ENCODE measurements at places on chromosomes 3 and 15.

DNA sequence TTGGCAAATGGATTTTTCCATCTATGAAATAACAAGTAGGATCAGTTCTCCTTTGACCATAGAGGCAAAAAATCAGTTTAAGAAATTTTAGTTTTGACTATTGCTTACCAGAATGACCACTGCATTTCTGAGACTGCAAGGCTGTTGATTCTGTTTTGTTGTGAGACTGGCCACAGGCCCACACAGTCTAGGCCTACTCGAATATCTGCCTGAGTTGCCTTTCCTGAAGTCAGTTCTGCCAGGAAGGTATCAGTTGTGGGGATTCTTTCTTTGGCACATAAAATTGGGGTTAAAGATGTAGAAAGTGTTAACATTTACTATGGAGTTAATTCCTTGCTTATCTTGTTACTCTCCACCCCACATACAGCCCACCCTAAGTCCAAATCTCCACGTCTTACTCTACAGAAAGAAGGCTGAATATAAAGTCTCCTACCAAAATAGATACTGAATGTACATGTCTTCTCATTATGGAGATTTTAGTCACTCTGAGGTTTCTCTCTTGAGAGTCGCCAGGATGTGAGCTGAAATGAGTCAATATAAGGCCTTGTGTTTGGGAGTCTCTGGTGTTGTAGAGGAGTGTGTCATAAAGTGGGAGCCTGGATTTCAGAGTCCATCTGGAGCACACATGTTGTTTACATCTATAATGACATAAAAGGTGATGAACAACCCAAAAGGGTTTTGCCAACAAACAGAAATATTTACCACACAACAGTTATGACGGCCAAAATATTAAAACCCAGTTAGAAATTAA lies 45.0 kb upstream of the WWTR1 start:
- no peak for DNase-seq

DNA sequence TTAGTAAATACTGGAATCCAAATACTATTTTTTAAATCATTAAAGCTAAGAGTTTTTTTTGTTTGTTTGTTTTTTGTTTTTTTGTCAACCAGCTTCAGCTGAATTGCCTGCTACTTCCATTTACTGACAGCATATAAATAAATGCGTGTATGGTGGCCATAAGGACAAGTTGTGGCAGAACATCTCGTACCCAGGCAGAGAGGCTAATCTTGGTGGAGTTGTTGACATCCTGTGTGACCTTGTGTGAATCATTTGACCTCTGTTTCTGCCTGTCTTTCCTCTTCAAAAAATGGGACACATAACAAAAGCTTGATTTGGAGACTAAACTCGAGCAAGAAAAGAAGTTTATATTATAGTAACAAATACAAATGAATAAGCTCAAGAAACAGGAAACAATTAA lies 734.2 kb downstream of the MCTP2 start:
- DNase-seq: no peak

DNA sequence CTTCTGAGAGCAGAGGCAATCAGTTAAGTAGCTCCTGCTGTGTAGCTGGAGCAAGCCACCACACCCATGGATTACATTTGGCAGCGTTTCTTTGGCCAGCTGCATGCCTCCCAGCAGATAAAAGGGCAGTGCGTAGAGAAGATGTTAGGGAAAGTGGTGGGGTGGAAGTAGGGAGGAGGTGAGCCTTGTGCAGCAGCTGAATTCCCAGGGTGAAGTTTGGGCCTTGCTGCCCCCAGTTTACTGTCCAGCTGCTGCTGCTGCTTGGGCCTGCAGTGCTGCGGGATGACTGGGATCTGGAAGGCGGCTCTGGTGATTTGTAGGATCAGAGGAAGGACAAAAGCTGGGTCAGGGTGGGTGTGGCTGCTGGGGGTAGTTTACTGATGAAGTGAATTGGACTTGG lies 318.7 kb upstream of the C2CD4B start:
- DNase-seq: no peak

DNA sequence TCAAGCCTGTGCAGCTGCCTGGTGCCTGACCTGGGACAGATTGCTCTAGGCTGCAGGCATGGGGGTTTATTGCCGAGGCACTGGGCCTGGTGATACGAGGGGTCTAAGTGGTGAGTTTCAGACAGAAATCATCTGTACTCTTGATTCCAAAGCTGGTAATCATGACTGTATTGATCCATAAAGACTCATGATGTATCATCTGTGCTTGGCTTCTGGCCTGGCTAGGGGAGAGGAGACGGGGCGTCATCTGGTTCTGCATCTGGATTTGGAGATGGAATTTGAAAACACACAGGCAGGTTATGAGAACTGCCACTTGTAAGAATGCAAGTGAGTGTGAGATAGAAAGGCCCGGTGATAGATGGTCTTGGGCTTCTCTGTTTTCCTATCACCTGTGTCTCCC lies 337.4 kb upstream of the C2CD4B start:
- DNase-seq: no peak

DNA sequence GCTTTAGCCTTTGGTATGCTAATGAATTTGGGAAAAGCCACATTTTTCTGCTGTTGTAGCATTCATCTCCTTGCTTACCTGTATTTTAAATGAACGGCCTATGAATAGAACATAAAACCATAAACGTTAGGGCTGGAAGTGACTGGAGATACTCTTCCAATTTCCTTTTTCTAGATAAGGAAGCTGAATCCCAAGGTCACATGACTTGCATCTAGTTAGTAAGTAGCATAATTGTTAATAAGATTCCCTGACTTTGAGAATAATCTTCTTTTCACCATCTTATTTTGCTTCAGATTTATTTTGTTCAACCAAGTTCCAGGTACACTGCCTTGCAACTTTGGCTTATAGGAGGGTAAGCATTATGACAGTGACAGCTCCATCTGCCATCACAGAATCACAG lies 20.7 kb upstream of the EDEM1 start:
- no peak for DNase-seq

DNA sequence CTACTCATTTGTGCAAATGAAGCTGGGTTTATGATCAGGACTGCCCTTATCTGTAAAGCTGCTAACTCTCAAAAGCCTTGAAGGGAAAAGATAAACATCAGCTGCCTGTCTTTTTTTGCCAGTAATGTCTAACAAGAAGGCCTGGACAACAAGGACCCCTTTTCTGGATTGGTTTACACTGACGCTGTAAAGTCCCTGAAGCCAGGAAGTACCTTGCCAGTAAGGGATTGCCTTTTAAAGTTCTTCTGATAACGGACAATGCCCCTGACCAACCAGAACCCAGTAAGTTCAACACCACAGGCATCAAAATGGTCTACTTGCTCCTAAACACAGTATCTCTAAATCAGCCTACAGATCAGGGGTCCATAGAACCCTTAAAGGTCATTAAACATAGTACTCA lies 178.0 kb downstream of the PCCB start:
- DNase-seq: no peak

- DNase-seq: no peak
These were observed 129.6 kb downstream of the SEMA6D start for GRCh38 chr15:47846876-47847275.

DNA sequence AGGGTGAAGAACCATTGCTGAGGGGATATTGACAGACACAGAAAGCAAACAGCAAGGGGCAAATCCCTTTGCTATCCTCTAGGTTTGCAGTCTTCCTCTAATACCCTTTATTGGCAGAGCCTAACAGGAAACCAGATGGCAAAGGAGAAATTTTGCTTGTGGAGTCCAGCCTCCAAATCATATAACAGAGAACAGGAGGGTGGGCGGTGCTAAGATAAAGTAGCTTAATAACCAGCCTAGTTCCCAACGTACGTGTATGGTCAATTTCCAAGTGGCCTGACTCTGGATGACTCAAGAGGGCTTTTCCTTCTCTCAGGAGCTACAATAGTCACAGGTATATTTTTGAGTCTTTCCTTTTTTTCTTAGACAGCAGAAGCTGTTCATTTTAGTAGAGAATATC lies 404.5 kb downstream of the PDCD6IP start:
- DNase-seq: no peak

DNA sequence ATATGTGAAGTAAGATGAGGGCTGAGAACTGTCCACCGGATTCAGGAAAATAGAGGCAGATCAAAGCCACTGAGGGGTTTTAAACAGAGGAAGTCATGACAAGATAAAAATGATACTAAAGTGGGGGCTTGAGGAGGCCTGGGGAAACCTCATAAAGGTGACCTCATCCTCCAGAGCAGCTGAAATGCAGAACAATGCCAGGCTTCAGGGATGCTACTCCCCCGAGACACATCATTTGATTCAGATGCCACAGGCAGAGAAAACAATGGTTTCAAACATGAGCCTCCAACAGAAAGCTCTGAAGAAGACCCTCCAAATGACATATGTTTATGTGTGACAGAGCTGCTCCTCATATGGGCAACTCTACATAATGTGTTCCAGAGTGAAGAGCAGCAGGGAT lies 6.4 kb downstream of the CFAP20DC start:
- DNase-seq: no peak

GRCh38 chr3:160616716-160617115 lies 51.3 kb upstream of the KPNA4 start:
- no peak for DNase-seq

DNA sequence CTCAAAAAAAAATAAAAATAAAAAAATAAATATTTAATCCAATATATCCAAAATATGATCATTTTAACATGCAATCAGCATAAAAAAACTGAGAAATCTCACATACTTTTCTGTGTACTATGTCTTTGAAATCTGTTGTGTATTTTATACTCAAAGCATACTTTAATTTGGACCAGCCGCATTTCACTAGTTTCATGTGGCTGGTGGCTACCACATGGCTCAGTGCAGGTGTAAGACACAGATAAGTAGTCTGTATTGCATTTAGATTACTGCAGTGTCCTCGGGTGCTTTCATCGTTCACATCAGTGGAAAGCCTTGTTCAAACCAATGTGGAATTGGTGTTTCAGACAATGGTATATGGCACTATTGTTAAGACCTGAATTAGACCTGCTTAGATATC lies 11.0 kb downstream of the CRTC3 start:
- no peak for DNase-seq

DNA sequence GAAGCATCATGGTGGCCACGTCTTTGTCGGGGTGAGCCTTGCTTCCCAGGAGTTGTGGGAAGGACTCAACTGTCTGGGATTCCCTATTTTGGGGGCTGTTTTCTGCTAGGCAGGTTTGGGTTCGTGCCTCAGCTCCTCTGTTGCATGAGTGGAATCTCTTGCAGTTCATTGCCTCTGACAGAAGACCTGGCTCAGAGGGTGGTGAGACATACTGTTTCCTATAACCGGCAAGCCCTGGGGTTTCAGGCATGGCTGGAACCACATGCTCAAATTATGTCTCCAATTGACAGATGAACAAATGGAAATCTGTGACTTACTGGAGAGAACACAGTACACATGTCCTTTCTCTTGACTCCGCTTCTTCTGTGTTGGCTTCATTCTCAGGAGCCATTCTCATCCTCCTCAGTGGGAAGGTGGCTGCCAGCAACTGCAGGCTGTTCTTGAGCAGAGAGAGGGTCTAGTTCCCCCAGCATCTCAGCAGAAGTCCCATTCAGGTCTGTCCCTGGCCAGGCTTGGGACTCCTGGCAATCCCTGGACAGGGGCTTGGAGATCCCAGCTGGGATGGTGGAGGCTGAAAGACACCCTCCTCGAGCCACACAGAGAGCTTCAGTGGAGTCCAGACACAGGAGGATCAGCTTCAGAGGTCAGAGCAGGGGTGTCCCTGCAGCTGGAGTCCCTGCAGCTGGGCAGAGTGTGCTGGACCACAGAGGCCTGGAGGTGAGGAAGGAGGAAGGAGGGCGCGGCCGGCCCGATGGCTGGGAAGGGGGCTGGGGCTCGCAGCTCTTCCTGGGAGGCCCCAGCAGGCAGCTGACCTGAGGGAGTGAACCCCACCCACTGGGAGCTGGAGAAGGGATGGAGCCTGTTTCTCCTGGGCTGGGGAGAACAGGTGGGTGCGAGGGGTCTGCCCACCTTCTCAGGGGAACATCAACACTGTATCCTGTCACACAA lies 97.6 kb downstream of the LSM3 start:
- DNase-seq: no peak

GRCh38 chr3:27462228-27462627 lies 22.0 kb downstream of the SLC4A7 start:
- no peak for DNase-seq

GRCh38 chr3:133487920-133488540 lies 85.5 kb upstream of the CDV3 start:
- peak; percentile 37 for DNase-seq

DNA sequence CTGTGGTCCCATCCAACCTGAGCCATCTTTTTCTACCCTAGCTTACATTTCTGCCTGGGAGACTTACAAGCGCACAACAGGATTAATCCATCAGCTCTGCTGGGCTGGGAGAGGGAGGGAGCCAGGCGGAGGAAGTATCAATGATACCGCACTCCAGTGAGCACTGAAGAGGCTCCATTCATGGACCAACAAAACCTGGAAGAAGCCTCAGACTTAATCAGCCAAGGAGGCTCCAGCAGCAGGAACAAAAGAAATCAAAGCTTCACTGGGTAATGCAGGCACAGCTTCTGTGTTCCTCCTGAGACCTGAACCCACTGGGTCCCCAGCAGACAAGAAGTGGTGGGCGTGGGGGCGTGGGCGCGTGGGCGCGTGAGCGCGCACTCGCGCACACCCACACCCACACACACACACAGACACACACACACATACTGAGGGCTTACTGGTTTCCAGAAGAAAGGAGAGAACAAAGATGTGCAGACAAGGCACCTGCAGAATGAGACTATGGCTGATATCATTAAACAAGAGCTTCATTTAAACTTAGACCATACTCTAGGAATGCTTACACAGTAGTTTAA lies 87.0 kb upstream of the BOC start:
- no peak for DNase-seq

- no peak for DNase-seq
These were observed 46.2 kb downstream of the NOX5 start for GRCh38 chr15:69060744-69061143.

GRCh38 chr3:54376939-54377578 lies 254.7 kb downstream of the CACNA2D3 start:
- DNase-seq: no peak

- DNase-seq: no peak
These were observed 61.4 kb upstream of the POLG start for GRCh38 chr15:89395996-89396395.

GRCh38 chr15:101181349-101181748 lies 70.5 kb downstream of the CHSY1 start:
- DNase-seq: no peak

- DNase-seq: peak; percentile 39
These were observed 215.5 kb upstream of the KCNMB2 start for GRCh38 chr3:178320456-178321351.

- DNase-seq: peak; percentile 42
These were observed 59.3 kb upstream of the CHMP2B start for GRCh38 chr3:87167628-87168456.

DNA sequence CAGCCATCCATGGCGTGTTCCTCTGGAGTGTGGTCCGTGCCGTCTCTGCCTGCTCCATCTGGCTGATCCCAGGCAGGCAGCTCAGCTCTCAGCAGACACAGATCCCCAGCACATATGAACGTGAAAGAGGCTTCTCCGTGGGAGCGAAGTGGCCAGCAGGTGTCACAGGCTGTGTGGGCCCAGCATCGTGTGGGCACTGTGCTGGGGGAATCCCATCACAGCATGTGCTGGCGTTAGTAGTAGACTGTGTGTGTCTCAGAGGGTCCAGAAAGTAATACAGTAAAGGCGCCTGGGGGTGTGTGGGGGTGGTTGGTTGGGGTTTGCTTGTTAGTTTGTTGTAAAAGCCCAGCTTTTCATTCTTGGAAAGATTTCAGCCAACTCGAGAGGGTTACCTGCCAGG lies 147.6 kb downstream of the IGF1R start:
- DNase-seq: no peak

All from iPS-NIHi11 (cell line).